ENCODE measurements at places on chromosomes 3 and 15. TPM values are rescaled to one million over a fixed set of nuclear protein-coding genes. Genes with fewer than 3 reads are reported as not detected.

The PLSCR2 gene
- total RNA-seq: not detected

The STAB1 gene
- total RNA-seq: not detected

The C3orf20 gene
- 0.12 TPM for total RNA-seq

The MST1R gene
- total RNA-seq: 3.4 TPM

The TP53BP1 gene
- 27.5 TPM for total RNA-seq

The PRR23E gene
- not detected for total RNA-seq

The AMIGO3 gene
- 0.19 TPM for total RNA-seq

The PTPN23 gene
- total RNA-seq: 34.8 TPM

The SCAANT1 gene
- not detected for total RNA-seq

The P3H2 gene
- total RNA-seq: not detected

The MYLK gene
- not detected for total RNA-seq

The CEMIP gene
- not detected for total RNA-seq

The GPR160 gene
- total RNA-seq: 16.9 TPM

The BCL2A1 gene
- 28.3 TPM for total RNA-seq

The ITGA11 gene
- total RNA-seq: 1.2 TPM

The PARP14 gene
- 108 TPM for total RNA-seq

The GHSR gene
- total RNA-seq: not detected

The TGM5 gene
- not detected for total RNA-seq

The ERICH6 gene
- total RNA-seq: 0.36 TPM

The B2M gene
- total RNA-seq: 7,719 TPM

The KLF15 gene
- not detected for total RNA-seq

The FEZF2 gene
- total RNA-seq: not detected

The TMEM266 gene
- not detected for total RNA-seq

The TUBGCP5 gene
- total RNA-seq: 21.1 TPM

The RTP2 gene
- not detected for total RNA-seq

The TUSC7 gene
- not detected for total RNA-seq

The ALPK3 gene
- 0.20 TPM for total RNA-seq

The TWF2 gene
- total RNA-seq: 116 TPM

The CPNE4 gene
- not detected for total RNA-seq

The TLR9 gene
- 0.45 TPM for total RNA-seq

The STX19 gene
- total RNA-seq: 0.18 TPM

The BNC1 gene
- total RNA-seq: not detected

The ZNF385D gene
- not detected for total RNA-seq

The ISL2 gene
- total RNA-seq: 0.12 TPM

The ZNF80 gene
- total RNA-seq: 0.12 TPM

The CCR3 gene
- total RNA-seq: 0.19 TPM

The KCNMB3 gene
- total RNA-seq: 0.48 TPM

The XCR1 gene
- not detected for total RNA-seq

The ACTR8 gene
- 35.6 TPM for total RNA-seq

The LTK gene
- 0.13 TPM for total RNA-seq

Data from activated naive CD4-positive, alpha-beta T cell treated with anti-CD3 and anti-CD28 coated beads, Interleukin-2, amount 10 ng/mL, durations not matched to agents 5 hours and 36 hours (primary cell).